ENCODE measurements at places on chromosomes 3 and 15.

GRCh38 chr3:11300970-11301369 is 28.8 kb downstream of the ATG7 start:
- DNase-seq = no peak

- DNase-seq = no peak
Measured at GRCh38 chr3:195282961-195283360, 12.0 kb upstream of the XXYLT1 start.

DNA sequence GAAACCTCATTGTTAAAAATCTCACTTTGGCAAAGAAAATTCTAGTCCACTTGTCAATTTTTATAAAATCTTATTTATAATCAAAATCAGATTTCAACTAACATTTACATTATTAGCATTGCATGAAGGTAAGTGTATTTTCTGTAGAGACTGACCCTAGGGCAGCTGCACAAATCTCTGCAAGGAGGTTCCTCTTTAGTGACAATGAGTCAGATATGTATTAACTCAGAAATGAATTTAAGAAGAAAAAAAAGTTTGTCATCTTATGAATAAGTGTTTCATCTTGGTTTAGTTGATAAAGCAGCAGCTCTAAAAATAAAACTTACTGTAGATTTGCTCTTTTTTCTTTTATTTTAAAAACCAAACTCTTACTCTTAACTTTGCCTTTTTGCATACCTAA is 9.0 kb upstream of the GNB4 start:
- no peak for DNase-seq

DNA sequence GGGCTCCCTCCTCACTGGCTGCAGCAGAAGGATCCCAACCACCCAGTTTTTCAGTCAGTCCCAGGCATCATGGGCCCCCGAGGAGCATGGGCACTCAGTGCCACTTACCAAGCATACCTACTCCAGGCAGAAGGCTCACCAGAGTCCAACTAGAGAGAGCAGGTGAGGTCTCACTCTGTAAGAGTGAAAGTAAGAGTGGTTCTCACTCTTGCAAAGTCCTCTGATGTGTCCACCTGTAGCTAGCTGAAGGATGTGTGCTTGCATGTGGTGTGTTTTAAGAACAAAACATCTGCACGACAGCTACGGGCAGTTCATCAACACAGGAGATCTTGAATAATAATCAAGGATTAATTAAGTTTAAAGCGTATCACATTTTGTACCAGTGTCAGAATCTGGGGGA is 49.7 kb downstream of the CCK start:
- DNase-seq = no peak

DNA sequence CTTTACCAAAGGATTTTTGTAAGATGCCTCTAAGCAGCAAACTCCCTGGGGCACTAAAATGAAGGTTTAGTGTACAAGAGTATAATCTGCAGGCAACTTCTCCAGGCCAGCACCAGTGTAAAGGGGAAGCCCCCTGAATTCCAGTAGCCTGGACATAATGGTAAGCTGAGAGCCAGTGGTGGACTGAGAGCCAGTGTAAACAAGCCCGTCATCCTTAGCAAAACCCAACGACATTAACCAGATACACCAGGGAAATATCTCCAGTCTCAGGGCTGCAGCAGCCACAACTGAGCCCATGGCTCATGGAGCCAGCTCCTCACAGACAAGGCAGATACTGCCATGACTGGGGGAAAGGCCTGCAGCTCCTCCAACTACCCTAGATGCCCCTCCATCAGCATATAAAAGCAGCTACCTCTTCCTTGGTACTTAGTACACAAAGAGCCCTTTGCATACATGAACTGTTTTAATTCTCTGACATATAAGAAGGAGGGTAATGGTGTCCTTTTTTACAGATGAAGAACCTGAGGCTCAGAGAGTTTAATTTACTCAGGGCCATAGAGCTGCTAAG is 21.7 kb downstream of the PARP16 start:
- DNase-seq = no peak

DNA sequence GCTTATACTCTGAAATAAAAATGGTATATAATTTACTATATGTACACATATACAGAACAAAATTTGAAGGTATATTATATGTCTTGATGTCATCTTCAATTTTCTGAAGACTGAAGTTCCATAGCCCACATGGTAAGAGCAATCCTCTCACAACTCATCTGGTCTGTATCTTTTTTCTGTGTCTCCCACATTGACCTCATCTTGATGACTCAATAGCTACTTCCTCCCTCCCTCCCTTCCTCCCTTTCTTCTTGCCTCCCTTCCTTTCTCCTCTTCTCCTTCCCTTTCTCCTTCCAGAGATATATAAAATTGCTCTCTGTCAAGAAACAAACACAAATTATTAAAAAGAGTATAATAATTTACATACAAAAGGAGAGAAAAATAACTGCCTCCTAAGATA is 268.5 kb downstream of the SQOR start:
- DNase-seq = no peak

DNA sequence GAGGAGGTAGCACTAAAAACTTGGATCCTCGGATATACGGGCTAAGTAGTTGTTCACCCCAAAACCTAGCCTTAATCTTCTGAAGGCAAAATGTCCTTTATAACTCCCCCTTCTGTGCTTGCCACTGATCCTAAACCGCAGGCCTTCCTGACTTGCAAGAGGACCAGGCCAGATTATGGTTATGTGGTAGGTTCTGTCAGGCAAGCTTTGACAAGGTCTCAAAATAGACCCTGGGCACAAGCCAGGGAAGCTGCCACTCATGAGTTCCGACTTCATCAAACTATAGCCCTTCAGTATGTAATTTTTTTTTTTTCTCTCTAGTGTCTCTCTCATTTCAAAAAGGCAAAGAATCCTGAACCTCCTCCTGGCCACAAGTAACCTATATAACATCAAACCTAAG is 3.2 kb downstream of the LRRFIP2 start:
- DNase-seq = no peak

GRCh38 chr3:8503461-8503860 is 1.8 kb downstream of the LMCD1 start:
- no peak for DNase-seq

DNA sequence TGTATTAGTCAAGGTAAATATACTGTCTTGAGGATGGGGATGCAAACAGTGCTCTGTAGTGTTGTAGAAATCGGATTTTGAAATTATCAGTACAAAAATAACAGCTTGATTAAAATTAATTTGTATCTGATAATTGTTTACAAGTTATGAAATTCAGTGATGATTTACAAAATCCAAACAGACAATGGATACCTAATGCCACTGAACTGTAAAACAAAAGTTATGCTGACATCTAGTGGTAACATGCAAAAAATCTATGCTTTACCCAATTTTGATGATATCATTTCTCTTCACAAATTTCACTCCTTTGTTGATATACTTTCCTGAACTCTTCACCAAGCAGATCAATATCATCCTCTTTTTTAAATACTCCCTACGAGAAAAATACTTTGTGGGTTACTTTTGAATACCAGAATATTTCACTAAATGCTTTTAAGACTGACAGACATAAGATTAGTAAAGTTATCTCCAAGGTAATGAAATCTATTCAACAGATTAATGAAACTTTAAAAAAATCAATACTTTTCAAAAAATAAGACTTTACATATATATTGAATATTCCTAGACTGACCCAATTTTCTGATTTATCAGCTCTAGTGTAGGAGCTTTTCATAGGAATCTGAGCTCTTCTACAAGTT is 36.0 kb downstream of the MNS1 start:
- DNase-seq = no peak

DNA sequence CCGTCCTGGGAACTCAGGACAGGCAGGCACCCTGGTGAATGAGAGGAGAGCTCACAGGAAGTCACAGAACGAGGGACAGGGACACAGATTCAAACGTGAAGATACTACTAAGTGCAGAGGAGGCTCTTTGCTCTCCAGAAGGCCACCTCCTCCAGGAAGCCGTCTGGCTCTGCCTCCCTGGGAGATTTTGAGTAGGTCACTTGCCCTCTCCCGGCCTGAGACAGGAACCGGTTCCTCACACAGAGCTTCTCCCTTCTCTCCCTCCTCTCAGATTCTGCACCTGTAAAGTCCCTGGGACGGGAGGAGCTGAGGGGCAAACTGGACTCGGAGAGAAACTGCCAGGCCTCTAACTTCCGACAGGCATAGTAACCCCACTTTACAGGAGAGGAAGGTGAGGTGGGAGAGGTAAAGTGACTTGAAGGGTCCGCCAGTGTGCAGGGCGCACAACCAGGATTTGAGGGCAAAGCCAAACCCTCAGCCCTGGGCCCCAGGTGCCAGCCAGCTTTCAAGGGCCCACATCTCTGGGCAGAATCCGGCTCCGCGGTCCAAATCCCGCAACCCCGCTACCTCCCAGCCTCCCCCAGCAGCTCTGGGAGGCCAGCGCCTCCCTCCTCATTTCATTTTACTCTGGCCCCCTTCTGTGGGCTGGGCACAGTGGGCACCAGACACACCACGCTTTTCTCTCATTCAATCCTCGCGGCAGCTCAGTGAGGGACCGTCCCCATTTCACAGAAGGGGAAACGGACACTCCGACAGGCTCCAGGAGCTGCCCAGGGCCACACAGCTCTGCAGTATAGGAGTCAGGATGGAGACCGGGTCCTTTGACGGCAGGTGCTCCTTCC is 150.2 kb downstream of the SMAD6 start:
- DNase-seq = no peak

DNA sequence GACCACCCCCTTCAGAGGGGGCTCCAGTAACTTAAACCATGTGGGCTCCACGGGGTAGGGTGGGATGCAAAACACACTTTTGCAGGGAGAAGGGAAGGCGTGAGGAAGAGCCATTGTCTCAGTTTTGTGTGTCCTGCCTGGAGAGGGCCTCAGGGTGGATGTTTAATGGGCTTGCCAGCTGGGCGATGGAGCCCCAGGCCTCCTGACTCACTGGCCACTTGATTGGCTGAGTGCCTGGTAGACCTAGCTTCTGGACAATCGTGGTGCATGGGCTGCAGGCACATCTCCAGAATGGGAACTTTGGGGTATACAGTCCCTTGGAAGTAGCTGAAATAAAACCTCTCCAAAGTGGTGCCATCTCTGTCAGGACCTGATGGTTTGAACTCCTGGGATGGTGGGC is 118.3 kb upstream of the MRPS22 start:
- DNase-seq = no peak

DNA sequence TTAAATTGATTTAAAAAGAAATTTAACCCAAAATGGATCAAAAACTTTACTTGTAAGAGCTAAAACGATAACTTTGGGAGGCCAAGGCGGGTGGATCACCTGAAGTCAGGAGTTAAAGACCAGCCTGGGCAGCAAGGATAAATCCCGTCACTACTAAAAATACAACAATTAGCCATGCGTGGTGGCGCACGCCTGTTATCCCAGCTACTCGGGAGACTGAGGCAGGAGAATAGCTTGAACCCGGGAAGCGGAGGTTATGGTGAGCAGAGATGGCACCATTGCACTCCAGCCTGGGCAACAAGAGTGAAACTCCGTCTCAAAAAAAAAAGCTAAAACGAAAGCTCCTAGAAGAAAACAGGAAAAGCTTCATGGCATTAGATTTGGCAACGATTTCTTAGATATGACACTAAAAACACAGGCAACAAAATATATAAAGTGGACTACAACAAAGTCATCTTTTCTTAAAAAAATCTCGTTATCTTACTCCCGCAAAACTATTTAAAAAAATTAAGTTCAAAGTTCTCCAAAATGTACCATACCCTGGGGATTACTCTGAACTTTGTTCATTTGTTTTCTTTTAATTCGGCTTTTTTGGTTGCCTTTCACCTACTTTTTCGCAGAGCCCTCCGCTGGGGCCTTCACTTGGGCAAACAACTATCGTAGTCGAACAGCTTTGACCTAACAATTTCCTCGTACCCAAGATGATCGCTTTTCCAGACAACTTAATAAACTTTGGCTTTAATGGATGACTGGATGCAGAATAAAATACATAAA is 2.9 kb downstream of the HDDC3 start:
- DNase-seq = no peak

DNA sequence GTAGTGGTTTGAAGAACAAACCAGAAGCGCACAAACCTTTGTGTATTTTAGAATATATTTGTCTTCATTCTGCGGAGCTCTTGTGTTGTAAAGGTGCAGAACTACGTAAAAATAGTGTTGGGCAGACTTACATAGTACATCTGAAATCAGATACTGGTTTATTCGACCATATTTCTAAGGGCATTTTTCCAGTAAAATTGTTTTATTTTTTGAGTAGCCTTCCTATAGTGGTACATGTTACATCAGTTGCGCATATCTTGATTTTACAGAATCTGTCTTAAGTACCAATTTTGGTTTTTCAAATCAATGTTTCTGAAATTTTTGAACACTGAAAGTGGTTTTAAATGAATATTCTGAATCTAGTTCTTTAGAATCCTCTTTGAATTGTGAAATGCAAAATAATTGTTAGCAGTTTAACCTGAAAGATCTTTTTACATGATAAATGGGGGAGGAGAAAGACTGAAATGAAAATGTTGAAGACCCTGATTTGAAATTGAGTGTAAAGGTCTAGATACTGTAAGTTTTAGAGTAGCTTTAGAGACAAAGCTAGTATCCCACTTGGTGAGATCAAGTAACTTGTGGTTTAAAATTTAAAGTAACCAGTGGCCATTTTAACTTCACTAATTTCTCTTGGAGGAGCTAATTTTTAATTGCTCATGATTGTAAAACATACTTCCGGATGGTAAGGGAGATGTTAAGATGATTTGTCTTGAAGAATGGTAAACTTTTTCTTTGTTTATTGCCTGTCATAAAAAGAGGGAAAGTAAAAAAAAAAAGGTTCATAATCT is 15.5 kb upstream of the CHD2 start:
- no peak for DNase-seq

DNA sequence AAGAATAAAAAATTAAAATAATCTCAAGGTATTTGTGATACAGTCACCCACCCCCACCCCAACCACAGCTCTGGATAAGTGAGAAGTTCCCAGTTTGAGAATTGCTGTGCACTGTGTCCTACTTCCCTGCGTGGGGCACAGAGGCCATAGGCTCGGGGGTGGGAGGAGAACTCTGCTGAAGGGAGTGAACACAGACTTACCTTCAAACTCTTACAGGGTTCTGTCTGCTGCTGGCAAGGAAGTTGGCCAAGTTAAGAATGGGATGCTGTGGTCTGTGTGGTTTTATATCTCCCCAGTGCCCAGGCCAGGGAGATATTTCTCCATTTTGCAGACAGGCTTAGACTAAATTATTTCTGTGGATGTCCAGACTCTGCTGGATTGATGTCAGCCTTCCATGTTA is 37.6 kb downstream of the SPTSSB start:
- DNase-seq = no peak

DNA sequence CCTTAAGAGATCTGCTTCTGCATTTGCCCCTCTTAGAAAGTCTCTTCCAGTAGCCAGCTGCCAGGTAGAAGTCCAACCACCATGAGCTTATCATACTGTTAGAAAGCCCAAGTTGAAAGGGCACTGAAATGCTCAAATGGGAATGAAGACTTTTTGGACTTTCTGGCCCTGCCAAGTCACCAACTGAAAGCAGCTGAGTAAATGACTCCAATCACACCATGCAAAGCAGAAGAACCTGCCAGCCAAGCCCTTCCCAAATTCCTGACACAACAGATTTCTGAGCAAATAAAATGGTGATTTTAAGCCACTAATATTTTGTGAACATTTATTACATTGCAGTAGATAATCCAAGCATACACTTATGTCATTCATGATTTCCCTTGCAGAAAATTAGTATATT is 2.1 kb upstream of the CMTM8 start:
- DNase-seq = no peak

- DNase-seq = no peak
Measured at GRCh38 chr15:40323953-40324937, 753 bp downstream of the INAFM2 start.

All from SIG-M5 (cell line).